Globus pallidus (tissue), 1 donor: ENCODE measurements at places on chromosomes 1 and 21.

GRCh38 chr1:223142269-223142668 lies 779 bp downstream of the TLR5 start:
- DNase-seq = no peak

- no peak for DNase-seq
These were observed 99.7 kb upstream of the IRF2BP2 start for GRCh38 chr1:234709473-234710228.

DNA sequence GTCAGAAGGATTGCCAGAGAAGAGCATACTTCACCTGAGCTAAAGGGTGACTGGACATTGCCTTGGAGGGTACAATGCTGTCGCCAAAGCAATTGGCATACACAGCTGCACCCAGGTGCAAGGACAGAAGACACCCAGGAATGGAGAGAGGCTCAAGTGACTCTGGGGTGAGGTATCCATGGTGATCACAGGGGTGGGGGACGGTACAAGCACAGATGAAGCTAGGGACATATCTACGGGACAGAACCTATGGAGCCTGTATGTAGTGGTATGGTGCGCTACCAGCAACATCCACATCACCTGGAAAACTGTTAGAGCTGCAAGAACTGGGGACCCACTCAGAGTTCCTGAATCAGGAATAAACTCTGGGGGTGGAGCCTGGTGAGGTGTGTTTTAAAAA lies 286.1 kb downstream of the PCP4 start:
- DNase-seq = no peak

DNA sequence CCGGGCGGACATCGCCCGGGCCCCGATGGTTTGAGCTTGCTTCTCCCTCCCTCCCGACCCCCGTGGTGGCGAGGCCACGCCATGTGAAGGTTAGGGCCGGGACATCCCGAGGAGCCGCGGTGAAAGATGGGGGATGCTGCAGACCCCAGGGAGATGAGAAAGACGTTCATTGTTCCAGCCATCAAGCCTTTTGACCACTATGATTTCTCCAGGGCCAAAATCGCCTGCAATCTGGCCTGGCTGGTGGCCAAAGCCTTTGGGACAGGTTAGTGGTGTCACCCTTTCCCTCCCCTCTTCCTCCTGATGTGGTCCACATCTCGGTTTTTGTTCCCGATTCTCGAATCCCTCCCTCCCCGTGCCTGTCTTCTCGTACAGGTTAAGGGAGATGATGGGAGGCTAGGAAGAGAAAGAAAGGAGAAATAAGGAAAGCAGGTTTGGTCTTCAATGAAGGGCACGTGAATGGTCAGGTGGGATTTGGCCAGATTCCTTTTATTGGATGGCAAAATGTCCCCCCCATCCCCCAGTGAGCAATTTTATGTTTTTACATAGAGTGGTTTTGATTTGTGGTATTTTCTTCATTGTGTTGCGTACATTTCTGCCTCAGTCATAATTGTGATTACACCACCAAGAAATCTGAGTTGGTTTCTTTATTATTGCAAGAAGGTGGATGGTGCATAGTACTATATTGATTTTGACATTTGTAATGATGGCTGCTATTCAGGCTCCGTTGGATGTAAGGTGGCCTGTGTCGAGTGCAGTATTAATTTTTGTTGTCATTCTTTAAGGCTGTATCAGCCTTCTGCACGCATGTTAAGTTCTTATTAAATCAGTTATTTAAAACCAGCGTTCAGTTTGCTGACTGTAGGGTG lies 1.2 kb downstream of the CAMSAP2 start:
- peak; percentile 43 for DNase-seq

DNA sequence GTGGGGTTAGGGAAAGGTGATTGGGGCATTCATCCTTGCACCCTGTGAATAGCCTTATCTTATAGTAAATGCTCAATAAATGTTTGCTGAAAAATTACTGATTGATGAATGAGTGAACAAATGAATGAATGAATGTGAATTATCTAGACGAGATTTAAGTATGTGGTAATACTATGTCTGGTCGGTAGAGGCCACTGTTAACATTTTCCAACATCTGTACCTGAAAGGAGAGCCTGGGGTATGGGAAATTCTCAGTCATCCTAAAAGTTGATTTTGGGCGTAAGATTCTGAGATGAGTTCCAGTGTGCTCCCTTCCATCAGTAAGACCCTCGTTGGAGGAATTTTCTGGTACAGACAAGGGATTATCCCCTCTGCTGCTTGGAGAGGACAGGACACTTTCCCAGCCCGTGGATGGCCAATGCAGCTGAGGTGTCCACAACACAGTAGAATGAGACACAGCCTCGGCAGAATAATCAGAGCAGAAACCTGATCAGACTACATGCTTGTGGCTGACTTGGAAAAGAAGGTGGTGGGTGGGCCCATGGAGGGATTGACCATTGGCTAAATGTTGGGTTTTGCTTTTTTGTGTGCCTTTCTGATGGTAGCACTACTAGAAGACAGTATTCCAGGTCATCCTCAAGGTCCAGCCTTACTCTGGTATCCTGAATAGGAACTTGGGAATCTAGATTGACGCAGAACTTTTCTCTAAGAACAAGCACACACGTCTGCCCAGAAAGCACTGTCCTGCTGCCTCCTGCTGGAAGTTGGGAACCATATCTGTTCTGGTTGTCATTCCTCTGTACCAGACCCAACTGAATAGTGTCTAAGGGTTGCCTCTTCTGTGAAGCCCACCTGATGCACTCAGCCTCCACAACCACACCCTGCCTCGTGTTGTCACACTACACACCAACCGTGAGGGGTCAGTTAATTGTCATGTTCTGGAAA lies 262.0 kb downstream of the TNR start:
- peak; percentile 15 for DNase-seq

GRCh38 chr1:44571712-44572571 lies 102.3 kb downstream of the TMEM53 start:
- DNase-seq = peak; percentile 73

GRCh38 chr1:60591583-60591982 lies 490.8 kb upstream of the NFIA start:
- DNase-seq = no peak

- no peak for DNase-seq
These were observed 4.1 kb downstream of the TEX38 start for GRCh38 chr1:46675549-46676314.
